ENCODE measurements at places on chromosomes 11 and 22. TPM values are rescaled to one million over a fixed set of nuclear protein-coding genes. Genes with fewer than 3 reads are reported as not detected.

GRCh38 chr22:48096851-48097665 lies 1334.6 kb downstream of the TBC1D22A start:
- no peak for DNase-seq

Gene PKDREJ
- total RNA-seq: not detected

- DNase-seq: no peak
Measured at GRCh38 chr11:120936356-120936755, 87.5 kb upstream of the TBCEL start.

GRCh38 chr11:120168960-120169681 lies 31.2 kb upstream of the TRIM29 start:
- DNase-seq: peak; percentile 33

DNA sequence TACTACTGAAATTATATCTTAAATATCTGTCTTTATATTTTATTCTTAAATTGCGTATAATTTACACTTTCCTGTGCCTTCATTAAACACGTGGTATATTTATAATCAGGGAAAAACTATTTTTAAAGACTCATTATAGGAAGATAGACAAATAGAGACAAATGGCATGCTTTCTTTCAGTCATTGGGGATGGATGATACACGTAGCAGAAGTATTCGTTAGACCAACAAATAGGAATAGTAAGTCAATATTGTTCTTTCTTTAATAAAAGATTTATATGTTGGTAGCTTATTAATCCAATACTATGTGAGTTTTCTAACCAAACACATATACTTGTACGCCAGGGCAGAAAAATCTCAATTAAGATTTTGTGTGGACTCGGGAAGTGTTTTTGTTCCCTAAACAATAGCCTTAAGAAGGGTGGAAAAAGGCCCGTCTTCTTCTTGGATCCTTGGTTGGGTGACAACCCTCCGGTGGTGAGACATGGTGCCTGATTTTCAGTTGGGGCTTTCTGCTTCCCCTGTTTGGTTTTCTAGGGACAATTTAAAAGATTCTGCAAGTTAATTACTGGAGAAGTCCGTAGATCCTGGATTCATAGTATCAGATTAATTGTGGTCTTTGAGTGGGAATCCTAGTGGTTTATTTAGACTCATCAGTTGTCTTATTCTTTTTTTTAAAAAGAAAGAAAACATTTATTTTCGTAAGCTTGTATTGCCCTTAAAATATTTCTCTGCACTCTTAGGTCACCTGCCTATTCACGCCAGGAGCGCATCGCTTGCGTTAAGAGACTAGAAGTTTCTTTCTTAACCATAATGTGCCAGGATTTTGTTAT lies 83.5 kb upstream of the WNT7B start:
- DNase-seq: no peak

Gene C22orf31
- not detected for total RNA-seq

Gene APOA4
- not detected for total RNA-seq

DNA sequence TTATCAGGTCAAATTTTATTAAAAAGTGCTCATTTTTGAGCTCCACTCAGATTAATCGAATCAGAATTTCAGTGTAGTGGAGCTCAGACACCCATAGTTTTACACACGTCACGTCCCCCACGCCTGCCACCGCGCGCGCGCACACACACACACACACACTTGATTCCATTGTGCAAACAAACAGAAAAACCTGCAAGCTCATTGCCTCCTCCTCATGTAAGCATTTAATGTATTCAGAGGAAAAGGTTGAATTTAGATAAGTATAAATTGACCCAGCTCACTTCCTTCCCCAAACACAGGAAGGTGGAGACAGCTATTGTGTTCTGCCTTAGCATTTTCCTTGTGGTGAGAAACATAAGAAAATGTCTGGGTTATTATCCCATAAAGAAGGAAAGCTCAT lies 336.7 kb downstream of the LUZP2 start:
- no peak for DNase-seq

Gene APLP2
- 60.1 TPM for total RNA-seq

Gene ROBO4
- total RNA-seq: not detected

DNA sequence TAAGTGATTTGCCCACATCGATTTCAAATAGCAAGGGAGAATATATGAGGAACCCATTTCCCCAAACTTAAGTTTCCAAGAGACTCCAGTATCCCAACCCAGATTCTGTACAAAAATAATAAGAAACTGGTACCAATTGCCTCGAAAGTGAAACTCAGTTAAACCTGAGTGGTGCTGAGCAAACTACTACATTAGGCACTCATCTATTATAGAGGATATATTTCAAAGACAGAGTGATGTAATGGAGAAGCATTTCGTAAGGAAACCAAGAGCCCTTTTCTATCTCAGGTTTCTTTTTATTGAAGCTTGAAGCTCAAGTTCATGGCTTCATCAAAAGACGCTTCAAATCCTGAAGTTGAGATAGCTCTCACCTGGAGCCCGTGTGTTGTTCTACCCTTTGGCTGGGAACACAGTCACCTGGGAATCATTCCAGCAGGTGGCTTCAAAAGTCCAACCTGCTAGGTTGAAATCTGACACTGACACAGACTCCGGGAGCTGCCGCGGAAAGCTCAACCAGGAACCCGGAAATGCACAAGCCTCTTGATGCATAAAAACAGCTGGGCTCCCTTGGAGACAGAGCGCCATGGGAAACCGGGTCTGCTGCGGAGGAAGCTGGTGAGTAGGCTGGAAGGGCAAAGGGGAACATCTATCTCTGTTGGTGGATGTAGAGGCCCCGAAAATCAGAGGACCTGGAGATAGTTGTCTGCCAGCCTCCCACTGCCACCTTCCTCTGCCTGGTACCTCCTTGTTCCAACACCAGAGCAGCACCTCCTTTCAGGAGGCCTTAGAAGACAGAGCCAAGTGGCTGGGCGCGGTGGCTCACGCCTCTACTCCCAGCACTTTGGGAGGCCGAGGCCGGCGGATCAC lies at the start of gene C11orf52:
C11orf52 (plus strand) TSS at position 524 of the 867 bp plus-strand sequence; CDS start at position 584, 60 bp downstream.
- DNase-seq: no peak

DNA sequence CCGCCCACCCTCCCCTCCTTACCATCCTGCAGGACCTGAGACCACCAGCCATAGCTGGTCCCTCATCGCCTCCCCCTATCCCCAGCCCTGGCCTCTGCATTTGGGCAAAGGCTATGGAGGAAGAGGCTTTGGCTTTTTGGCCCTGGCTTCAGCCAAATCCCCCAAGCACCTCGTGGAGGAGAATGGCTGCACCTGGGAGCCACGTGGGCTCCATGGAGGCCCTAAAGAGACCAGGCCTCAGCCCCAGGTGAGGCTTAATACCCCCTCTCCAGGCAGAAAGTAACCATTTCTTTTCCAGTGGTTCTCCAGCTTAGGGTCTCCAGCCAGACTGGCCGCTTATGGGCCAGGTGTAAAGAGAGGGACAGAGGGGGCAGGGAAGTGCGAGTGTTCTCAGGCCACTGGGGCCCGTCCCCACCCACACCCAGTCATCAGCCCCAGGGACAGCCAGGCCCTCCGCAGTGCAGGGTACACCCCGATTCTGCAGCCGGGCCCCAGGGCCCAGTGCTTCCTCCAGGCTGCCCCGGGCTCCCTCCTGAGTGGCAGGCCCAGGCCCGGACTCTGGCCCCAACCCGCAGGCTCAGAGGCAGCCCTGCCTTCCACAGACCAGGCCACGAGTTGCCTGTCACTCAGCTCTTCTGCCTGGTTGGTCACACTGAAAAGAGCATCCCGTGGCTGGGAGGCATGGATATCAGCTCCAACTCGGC lies 26.4 kb downstream of the CDKN1C start:
- no peak for DNase-seq

DNA sequence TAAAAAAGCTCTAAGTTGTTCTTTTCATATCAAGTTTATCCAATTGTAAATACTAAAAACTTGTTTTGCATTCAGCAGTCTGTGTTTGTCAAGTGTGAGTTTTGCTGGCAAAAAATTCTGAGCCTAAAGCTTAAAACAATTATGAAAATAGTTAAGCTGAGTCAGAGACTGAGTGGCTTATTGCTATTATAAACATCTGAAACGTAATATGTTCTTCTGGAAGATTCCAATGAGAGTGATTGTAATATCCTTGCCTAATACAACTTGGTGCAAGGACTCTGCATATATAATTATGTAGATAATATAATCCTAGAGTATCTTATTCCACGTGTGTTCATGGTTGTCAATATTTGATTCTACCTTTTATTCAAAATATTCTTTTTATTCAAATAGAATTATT lies 14.1 kb upstream of the NUP50 start:
- DNase-seq: no peak

Gene OR8A1
- not detected for total RNA-seq

- no peak for DNase-seq
Measured at GRCh38 chr22:46350646-46351045, 15.1 kb downstream of the TRMU start.

Gene SLC5A4
- not detected for total RNA-seq
